ENCODE measurements at places on chromosomes 1 and 21.

DNA sequence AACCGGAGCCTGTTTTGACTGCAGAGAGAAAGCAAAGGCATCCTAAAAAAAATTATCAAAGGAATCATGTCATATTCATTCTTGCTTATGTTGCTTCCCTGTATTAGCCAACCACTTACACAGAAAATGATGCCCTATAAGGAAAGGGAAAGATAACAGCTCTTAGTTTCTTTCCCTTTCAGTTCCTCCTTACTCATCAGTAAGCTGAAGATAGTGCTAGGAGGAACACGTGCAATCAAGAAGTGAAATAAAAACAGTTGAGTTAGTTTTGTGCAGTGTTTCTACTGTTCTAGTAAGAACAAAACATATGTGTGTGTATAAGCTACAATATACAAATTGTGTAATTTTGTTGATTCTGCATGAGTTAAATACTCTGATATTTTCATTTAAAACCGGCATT lies 45.3 kb upstream of the MTF2 start:
- DNase-seq = no peak

DNA sequence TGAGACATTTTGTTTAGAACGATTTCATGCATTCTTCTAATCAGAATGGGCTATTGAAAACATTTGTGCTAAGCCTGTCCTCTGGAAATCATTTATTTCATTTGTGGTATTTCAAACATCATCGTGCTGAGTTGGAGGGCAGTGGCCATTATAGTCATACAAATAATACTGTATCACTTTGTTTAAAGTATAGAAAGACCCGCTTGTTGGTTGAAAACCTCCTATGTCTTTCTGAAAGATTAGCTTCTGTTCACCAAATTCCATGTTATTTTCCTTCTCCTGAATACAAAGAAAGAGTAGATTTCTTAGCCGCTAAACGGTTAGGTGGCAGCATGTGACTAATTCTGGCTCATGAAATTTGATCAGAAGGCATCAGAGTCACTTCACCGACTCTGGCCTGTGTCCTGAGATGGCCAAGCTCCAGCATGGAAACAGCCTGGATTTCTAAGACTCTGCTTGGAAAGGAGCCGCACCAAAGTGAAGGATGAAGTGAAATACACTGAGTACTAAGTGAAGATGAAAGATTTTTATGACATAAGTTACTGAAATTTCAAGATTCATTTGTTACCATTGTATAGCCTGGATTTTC lies 355.1 kb downstream of the USP25 start:
- DNase-seq = no peak

DNA sequence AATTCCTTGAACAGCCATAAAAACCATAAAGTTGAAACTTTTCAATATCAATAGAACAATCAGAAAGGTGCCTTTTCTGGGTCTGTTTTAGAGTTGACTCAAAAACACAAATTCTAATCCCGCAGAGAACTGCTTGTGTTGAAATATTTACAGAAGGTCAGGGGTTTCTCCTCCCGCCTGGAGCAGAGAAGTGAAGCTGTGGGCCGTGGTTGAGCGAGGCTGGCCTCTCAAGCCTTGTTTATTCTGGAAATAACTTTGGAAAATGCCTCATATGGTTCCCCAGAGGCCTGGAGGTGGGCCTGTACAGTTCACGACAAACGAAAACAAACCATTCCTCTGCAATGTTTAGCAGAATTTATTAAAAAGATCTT lies 90.8 kb upstream of the ERRFI1 start:
- DNase-seq = no peak

- DNase-seq = no peak
Measured at GRCh38 chr1:111669268-111669667, 49.7 kb downstream of the RAP1A start.

DNA sequence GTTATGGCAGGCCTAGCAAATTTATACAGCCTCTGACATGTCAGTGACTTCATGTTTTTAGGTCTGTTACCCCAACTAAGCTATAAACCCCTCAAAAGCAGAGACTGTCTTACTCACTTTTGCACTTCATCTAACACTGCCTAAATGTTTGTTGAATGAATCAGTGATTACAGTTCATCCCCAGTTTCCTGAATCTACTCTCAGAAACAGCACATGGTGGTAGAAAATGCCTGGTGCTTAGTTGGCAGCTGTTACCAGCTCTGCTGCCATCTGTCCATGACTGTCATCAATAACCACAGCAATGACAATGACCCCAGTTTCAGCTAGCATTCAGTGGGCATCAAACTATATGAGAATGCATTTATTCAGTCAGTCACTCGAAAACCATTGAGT lies 110.5 kb upstream of the SERBP1 start:
- no peak for DNase-seq

DNA sequence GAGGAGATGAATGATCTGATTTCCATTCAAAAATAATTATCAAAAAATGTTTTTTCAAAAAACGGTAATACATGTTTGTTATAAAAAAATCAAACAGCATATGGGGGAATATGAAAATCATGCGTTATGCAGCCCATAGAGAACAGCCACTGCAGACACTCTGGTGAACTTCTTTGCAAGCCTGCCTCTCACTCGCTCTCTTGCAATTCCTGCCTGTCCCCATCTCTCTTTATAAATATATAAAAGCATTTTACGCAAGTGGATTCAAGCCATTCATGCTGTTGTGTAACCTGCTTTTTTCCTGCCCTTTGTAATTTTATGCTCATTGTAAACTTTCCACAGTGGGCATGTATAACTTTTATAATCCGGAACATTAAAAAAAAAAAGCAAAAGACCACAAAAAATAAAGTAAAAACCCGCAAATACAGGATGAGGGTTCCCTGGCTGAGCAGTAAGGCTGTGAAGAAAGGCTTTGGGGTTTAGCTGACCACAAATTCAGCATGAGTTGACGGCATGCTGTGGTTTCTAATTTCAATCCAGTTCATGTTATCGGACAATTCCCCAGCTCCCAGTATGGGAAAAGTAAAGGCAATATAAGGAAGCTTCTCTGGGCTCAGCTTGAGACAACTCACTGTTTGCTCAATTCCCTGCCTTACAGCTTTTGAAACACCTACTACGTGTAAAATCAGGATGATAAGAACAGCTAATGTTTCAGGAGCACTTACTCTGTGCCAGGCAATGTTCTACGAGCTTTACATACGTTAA lies 52.8 kb upstream of the ZBTB40 start:
- DNase-seq = no peak

DNA sequence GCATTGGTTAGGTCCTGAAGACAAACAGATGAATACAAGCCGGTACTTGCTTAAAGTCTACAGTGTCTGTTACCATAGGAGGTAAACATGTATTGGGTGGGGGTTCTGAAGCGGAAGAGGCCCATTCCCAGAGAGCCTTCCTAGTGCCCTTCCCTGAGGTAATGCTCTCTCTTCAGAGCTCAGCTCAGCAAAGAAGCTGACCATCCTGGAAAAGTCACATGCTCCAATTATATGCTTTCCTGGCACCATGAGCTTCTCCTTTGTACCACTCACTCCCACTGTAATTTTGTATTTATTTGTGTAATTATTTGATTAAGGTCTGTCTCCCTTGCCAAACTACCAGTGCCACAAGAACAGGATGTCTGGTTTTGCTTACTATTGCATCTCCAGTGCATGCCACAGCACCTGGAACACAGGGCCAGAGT lies 42.0 kb downstream of the RAB3B start:
- no peak for DNase-seq

DNA sequence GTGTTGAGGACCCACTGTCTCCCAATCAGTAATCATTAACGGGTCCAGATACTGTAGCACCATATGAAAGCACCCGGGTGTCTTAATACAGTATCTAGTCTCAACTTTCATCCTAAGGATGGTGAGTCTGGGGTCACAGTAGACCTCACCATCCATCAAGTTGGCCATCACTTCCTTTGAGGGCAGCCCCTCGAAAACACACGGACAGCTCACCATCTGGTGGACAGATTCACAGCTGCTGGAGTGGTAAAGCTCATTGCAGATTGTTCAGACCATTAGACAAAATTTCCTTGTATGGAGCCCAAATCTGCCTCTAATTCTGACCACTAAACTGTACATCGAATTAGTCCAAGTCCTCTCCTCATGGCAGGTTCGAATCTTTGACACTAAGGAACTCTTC lies 123.1 kb downstream of the PGBD5 start:
- no peak for DNase-seq

GRCh38 chr1:17004466-17005364 lies 7.0 kb downstream of the ATP13A2 start:
- no peak for DNase-seq

DNA sequence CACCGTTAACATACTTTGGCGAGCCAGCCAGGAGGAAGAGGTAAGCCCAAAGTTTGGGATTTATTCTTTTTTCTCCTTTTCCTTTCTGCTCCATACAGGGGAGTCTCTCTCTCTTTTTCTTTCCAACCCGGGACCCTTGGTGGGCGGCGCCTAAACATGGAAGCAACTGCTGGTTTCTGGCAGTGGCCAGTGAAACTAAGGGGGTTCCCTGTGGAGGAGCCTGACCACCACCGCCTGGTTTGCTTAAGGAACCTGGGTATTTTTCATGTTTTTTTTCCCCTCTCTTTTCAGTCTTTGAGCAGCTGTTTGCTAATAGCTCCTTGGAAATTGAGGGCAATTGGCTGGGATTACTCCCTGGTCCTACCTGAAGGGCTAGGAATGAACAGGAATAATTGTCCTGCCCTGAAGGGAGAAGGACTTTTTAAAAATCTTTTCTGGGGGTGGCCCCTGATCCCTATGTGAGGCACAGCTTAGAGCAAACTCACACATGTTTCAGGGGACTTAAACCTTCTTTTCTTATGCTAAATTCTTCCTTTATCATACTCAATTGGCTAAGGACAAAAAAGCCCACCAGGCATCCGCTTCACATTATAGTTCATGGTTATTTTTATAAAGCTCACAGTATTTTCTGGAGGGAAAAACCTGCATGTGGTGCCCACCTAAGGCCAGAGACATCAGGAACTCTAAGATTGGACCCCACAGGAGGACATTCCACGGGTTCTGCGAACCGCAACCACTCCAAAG lies 61.3 kb upstream of the PLD5 start:
- DNase-seq = no peak

DNA sequence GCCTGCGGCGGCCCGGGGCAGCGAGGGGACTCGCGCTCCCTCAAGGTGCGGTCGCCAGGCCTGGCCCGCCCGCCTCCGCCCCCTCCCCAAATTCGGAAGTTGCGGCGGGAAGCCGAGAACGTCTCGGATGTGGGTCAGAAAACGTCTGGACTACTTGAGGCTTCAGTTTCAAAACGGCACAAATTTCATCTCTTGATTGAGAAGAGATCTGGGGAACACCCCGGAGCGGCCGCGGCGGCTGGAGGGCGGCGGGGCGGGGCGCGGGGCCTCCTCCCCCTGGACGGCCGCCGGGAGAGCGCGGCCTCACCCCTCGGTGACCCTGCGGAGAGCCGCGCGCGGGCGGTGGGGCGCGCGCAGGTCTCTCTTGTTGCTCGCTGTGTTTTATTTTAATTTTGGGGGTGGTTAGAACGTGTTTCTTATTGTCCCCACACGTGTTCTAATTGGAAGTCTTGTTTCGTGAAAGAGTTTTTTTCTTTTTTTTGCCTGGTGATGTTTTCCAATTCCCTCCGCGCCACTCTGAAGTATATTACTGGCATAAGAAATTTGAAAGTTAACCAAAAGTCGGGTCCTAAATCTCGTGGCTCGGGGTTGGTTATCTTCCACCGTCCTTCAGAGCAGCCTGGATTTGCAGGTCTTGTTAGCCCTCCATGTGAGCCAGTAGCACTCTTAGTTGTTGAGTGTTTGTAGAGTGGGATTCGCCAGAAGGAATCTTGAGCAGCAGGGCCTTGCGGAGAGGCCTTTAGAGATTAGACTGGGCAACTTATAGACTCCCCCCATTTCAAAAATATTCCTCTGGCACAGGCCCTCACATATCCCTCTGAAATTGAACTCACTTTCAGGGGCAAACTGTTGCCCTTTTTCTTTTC lies 749 bp downstream of the PCBP3 start:
- peak; percentile 44 for DNase-seq

- no peak for DNase-seq
Measured at GRCh38 chr1:54970901-54971300, 9.5 kb upstream of the TMEM61 start.

DNA sequence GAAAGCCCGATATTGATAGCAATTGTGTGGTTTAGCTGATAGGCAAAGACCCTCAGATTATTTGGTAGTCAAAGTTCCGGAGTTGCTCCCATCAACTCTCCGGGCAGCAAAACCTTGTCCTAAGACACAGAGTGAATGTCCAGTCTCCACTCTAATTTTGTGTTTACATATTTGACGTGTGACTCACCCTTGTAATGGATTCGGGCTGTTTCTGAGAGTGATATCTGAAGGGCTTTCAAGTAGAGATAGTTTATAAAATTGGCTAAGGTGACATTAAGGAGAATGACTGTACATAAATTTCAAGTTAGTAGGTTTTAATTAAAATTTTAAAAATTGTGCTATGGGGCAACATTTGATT lies 154.2 kb downstream of the CNIH3 start:
- DNase-seq = no peak

GRCh38 chr1:77781683-77782082 lies 2.2 kb downstream of the MIGA1 start:
- DNase-seq = no peak

DNA sequence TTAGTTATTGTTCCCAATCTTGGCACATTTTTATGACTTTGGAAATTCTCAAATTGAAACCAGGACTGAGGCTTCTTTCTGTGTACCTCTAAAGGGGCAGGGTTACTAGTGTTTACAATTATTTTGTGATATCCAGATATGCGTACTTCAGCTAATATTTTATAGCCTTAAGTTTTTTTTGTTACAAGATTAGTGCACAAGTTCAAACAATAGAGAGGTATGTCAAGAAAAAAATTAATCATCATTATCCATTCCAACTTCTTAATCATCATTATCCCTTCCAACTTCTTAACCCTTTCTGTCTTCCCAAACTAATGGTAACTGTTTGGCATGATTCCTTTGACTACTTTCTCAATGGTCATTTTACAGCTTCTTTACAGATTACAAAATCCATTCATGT lies 272.9 kb upstream of the C1orf105 start:
- no peak for DNase-seq

GRCh38 chr21:31654340-31654739 lies 5.2 kb upstream of the SOD1 start:
- no peak for DNase-seq

GRCh38 chr1:55214212-55214933 lies 791 bp downstream of the USP24 start:
- peak; percentile 61 for DNase-seq

- no peak for DNase-seq
Measured at GRCh38 chr1:227792216-227793078, 23.0 kb upstream of the PRSS38 start.

GRCh38 chr1:4561205-4561604 lies 93.2 kb upstream of the AJAP1 start:
- no peak for DNase-seq

DNA sequence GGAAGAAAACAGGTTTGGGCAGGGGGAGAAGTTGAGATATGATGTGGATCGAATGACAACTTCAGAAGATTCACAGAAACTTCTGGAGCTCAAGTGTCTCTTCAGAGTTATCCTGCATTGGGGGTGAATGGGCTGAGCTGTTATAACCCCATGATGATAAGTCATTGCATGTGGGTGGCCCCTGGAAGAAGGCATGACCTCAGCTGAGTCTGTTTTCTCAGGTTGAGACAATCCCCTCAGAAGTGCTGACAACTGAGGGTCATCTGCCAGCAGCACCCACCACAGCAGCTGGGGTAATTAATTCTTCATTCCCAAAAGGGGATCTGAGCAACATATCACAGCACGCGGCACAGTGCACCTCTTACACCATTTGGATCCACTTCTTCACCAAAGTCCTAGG lies 138.6 kb upstream of the CAMK1G start:
- DNase-seq = no peak

- DNase-seq = no peak
Measured at GRCh38 chr1:91806181-91806768, 79.7 kb downstream of the TGFBR3 start.

GRCh38 chr1:157163273-157164127 lies 25.3 kb upstream of the ETV3 start:
- peak; percentile 90 for DNase-seq

GRCh38 chr1:51851882-51852396 lies 26.6 kb downstream of the NRDC start:
- no peak for DNase-seq

All from glutamatergic neuron (in vitro differentiated cells).